ENCODE measurements at places on chromosomes 7 and 10.
A peak's percentile ranks its signal among the peaks of the same experiment; 100 is the strongest.

DNA sequence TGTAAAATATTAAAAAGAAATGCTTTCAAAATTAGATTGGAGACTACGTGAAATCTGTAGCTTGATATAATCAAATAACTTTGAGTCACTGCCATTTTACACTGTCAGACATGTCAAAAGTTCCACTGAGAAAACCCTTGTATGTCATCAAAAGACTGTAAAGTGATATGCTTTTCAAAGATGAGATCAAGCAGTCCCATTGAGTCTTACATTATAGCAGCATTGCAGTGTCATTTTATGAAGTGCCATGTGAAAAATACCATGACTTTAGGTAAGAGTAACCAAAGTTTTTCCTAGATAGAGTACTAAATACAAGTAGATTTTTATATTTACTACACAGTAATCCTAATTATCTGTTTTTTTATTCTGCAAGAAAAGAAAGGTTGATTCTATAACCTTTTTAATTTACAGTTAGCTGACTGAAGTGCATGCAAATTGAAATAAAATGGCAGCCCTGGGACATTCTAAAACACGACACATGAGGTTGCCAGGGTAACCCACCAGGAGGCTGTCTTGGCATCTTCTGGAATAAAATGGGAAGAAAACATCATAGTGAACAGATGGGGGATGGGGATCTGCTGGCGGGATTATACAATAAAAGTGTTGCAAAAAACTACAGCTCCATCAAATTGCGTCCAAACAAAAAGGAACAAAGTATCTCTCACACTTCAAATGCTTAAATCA lies 91.3 kb upstream of the TMEM106B start:
- DNase-seq, result no peak

GRCh38 chr7:148395352-148395811 lies 195.2 kb upstream of the C7orf33 start:
- no peak for DNase-seq

DNA sequence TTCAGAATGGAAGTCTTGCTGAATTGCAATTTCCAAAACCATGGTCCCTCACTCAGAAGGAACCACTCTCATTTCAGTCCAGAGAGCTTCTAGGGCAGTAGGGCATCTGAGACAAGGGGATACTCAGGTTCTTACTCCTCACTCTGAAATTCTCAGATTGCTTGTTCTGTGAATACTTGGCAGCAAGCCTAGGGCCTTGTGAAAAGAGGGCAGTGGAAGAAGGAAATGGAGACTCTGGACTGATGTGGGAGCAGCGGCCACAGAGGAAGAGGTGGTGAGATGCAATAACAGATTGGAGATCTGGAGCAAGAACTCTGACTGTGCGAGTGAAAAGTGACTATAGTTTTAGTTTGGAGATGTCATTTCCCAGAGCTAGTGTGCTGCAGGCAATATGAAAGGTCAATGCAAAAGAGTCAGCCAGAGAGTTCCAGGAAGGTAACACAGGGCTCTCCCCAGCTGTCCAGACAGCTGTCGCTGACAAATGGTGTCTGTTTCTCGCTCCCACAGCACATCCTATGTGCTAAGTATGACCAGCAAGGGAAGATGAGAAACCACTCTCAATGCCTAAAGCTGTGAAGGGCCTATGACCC lies 291.6 kb upstream of the KIAA1217 start:
- DNase-seq, result no peak

GRCh38 chr7:40221836-40222235 lies 87.0 kb downstream of the SUGCT start:
- peak; percentile 99 for DNase-seq

GRCh38 chr7:33964417-33965182 lies 59.3 kb downstream of the BMPER start:
- no peak for DNase-seq

- DNase-seq, result no peak
Observed at GRCh38 chr7:13965077-13965476, 24.4 kb downstream of the ETV1 start.

DNA sequence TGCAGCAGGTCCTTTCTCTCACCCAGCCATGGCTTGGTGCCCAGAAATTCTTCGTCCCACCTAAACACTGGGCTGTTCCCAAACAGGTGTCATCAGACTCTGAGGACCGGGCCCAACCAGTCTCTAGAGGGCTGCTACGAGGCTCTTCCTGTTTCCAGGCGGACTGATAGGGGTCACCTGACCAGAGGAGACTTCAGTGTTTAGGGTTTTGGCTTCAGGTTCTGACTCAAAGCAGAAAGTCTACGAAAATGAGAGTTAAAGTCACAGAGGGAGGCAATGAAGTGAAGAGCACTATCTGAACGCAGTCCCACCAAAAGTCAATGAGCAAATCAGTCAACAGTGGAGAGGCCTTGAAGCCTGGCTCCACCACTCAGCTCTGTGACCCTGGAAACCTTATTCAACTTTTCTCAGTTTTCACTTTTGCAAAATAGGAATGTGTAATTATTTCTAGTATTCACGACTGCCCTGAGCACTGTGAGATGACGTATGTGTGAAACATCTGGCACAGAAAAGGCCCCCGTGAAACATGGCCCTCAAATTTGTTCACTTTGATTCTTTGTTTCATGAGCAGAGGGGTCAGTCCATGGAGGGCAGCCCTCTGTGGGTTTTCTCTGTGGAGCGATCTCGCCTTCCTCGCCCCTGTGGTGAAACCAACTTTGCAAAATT lies 189.9 kb upstream of the PDE1C start:
- DNase-seq, result no peak

- no peak for DNase-seq
Observed at GRCh38 chr10:5512881-5513612, 11.7 kb upstream of the CALML3 start.

GRCh38 chr10:123463698-123464097 lies 202.5 kb upstream of the GPR26 start:
- no peak for DNase-seq

- no peak for DNase-seq
Observed at GRCh38 chr7:4168541-4168940, 513.6 kb upstream of the FOXK1 start.

GRCh38 chr7:80826520-80827238 lies 92.2 kb downstream of the SEMA3C start:
- peak; percentile 94 for DNase-seq

- DNase-seq, result no peak
Observed at GRCh38 chr10:21521751-21522533, 3.5 kb downstream of the SKIDA1 start.

- DNase-seq, result no peak
Observed at GRCh38 chr10:34181553-34182300, 633.4 kb downstream of the PARD3 start.

DNA sequence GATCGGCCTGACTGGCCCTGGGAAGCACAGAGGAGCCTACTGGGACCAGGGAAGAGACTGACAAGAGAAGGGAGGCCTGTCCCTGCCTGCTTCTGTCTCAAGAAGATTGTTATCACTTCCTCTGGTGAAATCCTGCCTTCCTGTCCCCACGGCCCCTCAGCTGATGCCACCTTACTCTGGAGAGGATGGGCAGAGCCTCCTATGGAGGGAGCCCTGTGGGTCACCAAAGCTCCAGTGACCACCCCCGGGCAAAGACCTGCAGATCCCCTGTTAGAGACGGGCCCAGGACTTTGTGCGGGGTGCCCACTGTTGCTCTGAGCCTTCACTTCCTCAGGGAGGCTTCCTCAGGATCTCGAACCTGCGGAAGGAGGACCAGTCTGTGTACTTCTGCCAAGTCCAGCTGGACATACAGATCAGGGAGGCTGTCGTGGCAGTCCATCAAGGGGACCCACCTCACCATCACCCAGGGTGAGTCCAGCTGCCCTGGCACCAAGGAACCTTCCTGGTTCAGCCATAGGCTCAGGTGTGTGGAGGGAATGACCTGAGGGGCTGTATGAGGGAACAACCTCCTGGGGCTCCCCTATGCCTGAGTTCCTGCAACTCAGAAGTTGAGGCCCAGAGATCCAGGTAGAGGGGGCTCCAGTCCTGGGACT lies 1.4 kb upstream of the PILRB start:
- DNase-seq, result no peak

DNA sequence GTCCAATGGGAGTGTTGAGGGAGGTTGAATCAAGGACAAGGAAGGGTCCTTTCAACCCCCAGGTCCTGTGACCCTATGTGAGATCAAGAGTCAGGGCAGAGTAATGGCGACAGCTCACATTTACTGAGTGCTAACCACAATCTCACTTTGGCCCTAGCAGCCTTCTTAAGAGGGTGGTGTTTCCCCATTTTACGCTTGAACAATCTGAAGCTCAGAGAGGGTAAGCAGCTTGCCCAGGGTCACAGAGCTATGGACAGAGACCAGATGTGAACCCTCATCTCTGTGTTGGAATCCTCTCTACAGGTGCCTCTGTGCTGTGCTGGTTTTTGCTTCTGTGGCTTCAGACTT lies 102.0 kb downstream of the GRK5 start:
- no peak for DNase-seq

GRCh38 chr10:129709627-129710509 lies 242.8 kb downstream of the MGMT start:
- no peak for DNase-seq

DNA sequence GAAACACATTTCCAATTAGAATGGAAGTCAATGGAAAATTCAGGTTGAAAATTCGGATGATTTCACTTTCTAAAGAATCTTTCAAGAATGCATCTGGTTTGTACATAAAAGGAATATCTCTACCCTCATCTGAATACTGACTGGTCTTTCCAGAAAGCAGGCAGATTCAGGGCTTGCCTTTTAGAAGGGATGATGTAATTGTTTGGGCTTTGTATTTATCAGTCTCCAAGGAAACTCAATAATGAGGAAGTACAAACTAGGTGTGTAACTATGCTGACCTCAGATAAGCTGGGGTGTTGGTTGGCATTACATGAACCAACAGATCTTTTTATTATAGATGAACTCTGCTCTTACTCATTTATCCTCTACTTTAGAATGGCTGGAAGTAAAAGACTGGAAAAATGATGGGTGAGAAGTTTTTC lies 24.1 kb downstream of the PDLIM1 start:
- peak; percentile 96 for DNase-seq

GRCh38 chr10:69968830-69969229 lies 83.8 kb upstream of the MACROH2A2 start:
- no peak for DNase-seq

GRCh38 chr7:140972876-140973829 lies 41.6 kb downstream of the MRPS33 start:
- no peak for DNase-seq

GRCh38 chr7:132035517-132036362 lies 479.3 kb upstream of the PODXL start:
- DNase-seq, result no peak

DNA sequence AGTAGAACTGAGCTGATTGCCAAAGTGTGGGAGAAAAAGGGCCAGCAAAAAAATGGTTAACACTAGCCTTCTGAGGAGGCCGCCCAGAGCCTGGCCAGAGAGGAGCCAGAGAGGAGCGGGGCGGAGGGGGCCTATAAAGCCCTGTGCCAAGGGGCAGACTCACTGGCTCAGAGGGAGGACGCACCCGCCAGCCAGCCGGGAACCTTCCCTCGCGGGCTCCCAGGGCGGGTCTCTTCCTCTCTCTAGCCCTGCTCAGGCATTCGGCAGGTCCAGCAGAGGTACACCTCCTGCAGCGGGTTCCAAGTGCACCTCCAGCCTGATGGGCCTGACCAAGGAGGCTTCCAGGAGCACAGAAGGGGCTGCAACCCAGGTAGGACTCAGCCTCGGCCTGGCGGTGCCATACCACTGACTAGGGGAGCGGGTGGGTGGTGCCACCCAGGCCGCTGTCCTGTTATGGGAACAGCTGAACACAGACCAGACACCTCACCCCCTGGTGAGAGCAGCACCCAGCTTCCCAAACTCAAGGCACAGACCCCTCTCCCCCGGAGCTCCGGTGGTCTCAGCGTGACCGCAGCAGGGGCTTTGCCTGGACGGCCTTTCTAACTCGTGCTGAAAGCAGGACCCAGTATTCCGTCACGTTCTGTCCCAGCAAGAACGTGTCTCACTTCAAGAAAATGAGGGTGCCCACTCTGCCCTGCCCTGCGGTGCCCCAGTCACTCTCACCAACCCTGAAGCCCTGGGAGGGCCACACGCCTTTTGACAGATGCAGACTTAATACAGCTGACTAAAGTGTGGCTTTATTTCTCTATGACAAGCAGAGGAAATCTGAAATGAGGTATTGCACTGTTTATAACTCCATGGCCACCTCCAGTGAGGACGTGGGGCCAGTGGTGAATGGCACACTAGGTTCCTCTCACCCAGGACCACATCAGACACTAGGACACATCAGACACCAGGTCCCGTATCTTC lies at the start of gene GPER1:
Gene GPER1 (plus strand): TSS at position 162 of the 969 bp plus-strand sequence. CDS start 3,616 bp downstream, outside the sequence.
- no peak for DNase-seq

DNA sequence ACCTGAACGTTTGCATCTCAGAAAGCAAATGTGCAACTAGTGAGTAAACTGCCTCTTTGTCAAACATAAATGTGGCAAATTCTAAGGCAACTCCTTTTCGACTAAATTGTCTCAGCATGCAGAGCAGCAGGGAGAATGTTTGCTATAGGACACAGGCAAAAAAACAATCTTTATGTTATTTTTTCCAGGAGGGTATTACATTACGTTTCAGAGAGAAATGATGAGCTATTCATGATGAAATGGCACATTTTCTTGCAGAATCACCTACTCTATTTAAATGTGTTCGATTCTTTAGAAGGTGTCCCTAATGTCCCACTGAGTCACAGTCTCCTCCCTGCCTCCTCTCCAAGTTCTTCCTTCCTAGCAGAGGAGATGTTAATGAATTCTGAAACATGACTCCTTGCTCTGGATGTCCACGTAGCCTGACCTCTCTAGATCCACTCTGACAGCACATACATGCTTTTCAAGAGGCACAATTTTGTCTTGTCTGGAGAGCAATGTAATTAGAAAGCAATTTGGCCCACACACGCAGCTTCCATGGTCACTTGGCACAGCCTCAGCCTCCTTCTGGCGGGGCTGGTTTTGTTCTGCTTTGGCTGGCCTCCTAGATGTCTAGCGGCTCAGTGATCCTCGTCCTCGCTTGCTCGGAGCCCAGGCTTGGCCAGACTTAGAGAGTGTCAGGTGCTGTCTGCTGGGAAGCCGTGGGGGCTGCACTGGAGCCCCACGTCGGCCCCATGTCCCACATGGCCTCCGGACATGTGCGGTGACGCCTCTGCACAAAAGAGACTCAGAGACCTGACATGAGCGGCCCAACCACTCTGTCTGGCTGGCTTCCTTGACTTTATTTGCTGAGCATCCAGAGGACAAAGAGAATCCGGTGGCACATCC lies 125.7 kb upstream of the ZNF438 start:
- DNase-seq, result peak; percentile 90

GRCh38 chr10:79348640-79348988 lies 1.3 kb downstream of the PPIF start:
- DNase-seq, result no peak

DNA sequence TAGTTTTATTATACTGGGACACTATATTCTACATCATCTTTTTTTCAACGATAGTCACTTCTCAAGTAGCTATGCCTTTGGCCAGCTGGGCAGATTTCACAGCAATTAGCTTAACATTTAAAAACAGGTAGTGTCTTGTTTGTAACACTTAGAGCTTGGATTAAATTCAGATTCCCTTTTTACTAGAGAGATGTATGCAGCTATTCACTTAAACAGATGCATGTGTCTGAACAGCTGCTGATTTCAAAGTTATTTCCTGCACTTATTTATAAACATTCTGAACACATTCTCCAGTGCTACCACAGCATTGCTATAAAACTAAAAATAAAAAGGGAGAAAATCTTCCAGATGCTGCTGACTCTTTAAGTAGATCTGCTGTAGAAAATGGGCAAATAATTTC lies 637.2 kb downstream of the POM121L12 start:
- DNase-seq, result no peak

- DNase-seq, result no peak
Observed at GRCh38 chr7:152451356-152451755, 15.6 kb upstream of the KMT2C start.

Data from astrocyte (in vitro differentiated cells and primary cell).